ENCODE measurements at places on chromosomes 13 and 19. TPM values are rescaled to one million over a fixed set of nuclear protein-coding genes. Genes with fewer than 3 reads are reported as not detected.

DNA sequence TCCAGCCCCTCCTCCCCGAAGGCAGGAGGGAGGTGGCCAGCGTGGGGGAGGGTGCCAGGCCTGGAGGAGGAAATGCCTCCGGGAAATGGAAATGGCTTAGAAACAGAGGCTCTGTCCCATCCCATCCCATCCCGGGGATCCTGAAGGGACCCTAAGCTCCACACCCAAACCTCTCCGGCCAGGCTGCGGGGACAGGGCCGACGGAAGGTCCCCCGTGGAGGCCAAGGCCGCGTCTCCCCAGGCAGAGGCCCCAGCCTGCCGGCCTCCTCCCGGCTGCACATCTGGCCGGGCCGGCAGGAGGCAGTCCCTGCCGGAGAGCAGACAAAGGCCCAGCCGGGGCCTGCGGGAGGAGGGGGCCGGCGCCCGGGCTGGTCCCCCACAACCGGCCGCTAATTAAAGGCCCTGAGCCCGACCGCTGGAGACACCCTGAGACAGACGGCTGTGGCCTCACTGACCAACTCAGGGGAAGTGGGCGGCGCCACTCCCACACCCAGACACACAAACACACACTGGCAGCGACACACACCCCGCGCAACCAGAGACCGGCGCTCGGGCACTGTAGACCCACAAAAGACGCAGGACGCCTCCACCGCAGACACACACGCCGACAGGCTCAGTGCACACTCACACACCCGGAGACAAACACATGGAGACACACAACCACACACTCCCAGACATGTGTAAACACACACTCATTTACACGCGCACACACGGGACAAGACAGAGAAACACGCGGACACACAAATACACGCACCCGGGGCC, 1.1 kb downstream of the ADAMTS10 start:
- ATAC-seq, result peak; percentile 66

GRCh38 chr19:11410682-11411081, 8.4 kb downstream of the RGL3 start:
- ATAC-seq, result no peak

GRCh38 chr13:26011996-26012821, 39.6 kb downstream of the SHISA2 start:
- peak; percentile 88 for ATAC-seq

The MAG gene
- total RNA-seq, result 0.24 TPM

The FCAR gene
- total RNA-seq, result not detected
